ENCODE measurements at places on chromosomes 1 and 21.

GRCh38 chr1:20551945-20552727 lies at the start of gene FAM43B:
Gene FAM43B (plus strand): TSS chr1:20552573. CDS start chr1:20552974, 401 bp downstream.
- no peak for DNase-seq

DNA sequence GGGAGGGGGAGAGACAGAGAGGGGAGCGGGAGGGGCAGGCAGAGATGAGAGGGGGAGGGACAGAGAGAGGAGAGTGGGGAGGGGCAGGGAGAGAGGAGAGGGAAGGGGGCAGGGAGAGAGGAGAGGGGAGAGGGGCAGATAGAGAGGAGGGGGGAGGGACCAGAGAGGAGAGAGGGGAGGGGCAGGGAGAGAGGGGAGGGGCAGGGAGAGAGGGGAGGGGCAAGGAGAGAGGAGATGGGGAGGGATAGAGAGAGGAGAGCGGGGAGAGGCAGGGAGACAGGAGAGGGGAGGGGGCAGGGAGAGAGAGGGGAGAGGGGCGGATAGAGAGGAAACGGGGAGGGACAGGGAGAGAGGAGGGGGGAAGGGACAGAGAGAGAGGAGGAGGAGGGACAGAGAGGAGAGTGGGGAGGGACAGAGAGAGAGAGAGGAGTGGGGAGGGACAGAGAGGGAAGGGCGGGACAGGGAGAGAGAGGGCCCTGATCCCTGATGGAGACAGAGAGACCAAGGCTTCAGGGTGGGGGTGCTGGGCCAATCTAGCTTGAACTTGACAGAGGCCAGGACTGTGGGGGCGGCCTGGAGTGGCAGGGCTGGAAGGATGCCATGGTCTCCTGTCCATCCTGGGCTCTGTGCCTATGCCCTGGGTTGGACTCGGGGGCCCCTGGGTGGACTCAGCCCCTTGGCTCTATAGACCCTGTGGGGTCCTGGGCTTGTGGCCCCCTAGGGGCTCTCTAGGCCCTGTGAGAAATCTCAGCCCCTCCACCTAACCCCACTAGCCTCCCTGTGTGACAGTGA lies 43.6 kb downstream of the DMRTB1 start:
- DNase-seq: no peak

DNA sequence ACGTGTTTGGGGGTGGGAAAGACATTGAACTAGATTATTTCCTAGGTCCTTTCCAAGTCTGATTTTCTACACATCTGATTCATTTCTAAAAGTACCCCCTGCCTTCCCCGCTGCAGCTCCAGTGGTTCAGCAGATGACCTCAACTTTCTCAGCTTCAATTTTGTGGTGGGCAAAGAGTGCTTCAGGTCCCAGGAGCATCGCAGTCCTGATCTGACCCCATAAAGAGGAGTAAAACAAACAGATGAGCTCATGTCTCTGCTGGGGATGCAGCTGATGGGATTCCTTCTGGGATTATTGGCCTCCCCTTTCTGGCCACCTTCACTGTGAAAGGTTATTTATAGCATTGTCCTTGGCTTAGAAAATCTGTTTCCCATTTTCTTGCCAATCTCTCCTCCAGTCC lies 337.0 kb upstream of the PLXNA2 start:
- no peak for DNase-seq

- no peak for DNase-seq
These were observed 180.0 kb upstream of the KCND3 start for GRCh38 chr1:112169517-112169916.

GRCh38 chr1:30111431-30111830 lies 612.0 kb downstream of the MATN1 start:
- no peak for DNase-seq

DNA sequence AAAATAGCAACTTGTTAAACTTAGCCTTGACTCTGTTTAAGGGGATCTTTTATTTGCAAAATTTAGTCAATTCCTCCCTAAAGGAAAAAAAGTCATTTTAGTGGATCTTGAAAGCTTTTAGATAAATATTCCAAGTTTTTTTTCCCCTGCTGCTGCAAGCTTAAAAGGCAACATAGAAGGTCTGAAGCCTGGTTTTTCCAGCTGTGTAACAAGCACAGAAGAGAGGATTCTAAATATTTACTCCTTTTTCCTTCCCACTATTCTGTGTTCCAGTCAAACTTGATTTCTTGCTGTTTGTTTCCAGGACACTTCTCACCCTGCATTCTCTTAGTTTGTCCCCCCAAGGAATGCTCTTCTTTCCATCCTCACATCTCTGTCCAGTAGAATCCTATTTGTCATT lies 86.7 kb downstream of the NFIA start:
- no peak for DNase-seq

GRCh38 chr21:16002874-16003466 lies 273.2 kb downstream of the USP25 start:
- DNase-seq: no peak

- DNase-seq: no peak
These were observed 744 bp downstream of the ZNF670 start for GRCh38 chr1:247077876-247078257.

All from activated B cell treated with CpG ODN at 0.5 μM for 24 hours (primary cell).